Endodermal cell (in vitro differentiated cells): ENCODE measurements at places on chromosomes 4 and X. TPM values are rescaled to one million over a fixed set of nuclear protein-coding genes. Genes with fewer than 3 reads are reported as not detected.

- no peaks in the 10 kb centered on the region for H3K4me1 ChIP-seq
- no peak overlapping the region for H3K4me3 ChIP-seq
- no peaks in the 10 kb centered on the region for H3K27me3 ChIP-seq
- no peak overlapping the region for H3K27ac ChIP-seq
- DNase-seq: no peak
- no peaks in the 10 kb centered on the region for H3K36me3 ChIP-seq
Observed at GRCh38 chr4:151486168-151486567, 77.2 kb downstream of the FHIP1A start.

Gene TLR2
- 0.89 to 1.4 TPM (median 1.3 TPM) in 3 replicates for total RNA-seq

Gene MEPE
- total RNA-seq: 0.37 and 0.45 TPM in 2 replicates

- no peak overlapping the region for H3K4me3 ChIP-seq
- DNase-seq: no peak
- H3K27ac ChIP-seq: no peak overlapping the region
Observed at GRCh38 chrX:75365243-75365975, 91.5 kb downstream of the UPRT start.

Gene WDR45
- 29.8 to 36.6 TPM (median 30.3 TPM) in 3 replicates for total RNA-seq

Gene FRAS1
- 61.2 and 77.0 TPM in 2 replicates for total RNA-seq

Gene CPEB2
- 8.6 and 9.9 TPM in 2 replicates for total RNA-seq

DNA sequence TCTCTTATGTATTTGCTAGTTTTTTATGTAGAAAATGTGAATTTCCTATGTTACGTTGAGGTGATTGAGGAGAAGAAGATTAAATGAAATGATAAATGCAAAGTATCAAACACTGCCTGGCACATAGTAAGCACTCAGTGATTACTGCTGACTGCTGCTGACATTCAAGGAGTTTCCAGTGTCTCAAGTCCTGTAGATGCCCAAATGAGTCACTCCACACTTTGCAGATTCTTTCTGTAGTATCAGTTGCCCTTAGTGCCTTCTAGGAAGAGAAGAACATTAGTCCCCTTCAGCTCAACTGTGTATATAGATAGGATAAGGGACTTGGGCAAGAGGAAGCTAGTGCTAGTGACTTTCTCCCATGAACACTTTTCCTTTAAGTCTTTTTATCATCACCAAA, 240.5 kb upstream of the TEX13A start:
- H3K27me3 ChIP-seq: no peaks in the 10 kb centered on the region
- no peak for DNase-seq
- no peak overlapping the region for H3K27ac ChIP-seq
- H3K4me1 ChIP-seq: no peaks in the 10 kb centered on the region
- H3K36me3 ChIP-seq: no peaks in the 10 kb centered on the region
